ENCODE measurements at places on chromosomes 5 and 9.
A peak's percentile ranks its signal among the peaks of the same experiment; 100 is the strongest.

GRCh38 chr5:117065161-117065560, 490.5 kb upstream of the SEMA6A start:
- DNase-seq = peak; percentile 3

DNA sequence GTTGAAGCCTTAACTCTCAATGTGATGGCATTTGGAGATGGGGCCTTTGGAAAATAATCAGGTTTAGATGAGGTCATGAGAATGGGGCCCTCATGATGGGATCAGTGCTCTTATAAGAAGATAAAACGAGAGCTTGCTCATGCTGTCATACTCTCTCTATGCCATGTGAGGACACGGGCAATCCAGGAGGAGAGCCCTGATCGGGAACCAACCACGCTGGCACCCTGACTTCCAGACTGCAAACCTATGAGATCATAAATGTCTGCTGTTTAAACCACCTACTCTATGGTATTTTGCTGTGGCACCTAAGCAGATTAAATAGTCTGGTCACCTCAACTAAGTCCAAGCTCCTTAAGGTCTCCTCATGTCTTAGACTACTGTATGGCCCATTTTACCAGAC, 10.0 kb downstream of the HMGCS1 start:
- no peak for DNase-seq

DNA sequence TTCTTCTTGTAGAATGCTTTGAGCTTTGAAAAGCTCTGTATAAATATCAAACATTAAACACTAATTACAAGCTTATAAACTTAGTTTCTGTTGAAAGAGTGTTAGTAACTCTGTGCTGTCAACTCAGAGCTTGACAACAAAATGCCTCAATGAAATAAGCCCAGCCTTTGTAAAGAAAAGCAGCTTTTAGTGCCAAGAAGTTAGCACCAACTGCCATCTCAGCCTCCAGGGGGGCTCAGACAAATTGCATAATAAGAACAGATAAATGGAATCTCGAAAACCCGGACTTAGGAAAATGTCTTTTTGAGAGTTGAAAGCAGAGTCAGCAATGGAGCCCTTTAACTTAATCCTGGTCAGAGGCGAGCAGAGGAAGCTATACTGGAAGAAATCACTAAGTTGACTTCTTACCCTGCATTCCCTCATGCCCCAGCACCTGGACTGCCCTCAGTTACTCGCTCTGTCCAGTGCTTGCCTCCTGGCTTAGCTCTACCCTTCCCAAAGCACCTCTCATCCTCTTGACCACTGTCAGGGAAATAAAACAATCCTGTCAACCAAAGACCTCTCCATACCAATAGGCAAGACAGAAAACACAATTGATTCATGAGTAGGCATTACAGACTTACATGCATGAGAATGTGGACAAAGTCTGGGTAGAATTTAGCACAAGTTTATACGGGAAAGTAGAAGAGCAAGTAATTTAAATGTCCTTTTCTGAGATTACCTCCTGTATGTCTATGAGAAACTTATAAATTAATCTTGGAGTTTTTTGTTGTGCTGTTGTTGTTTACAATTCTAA, 352.7 kb downstream of the ZNF608 start:
- DNase-seq = no peak

GRCh38 chr5:10220248-10220647, 29.4 kb downstream of the ATPSCKMT start:
- no peak for DNase-seq

- DNase-seq = no peak
These were observed 38.5 kb downstream of the RAPGEF1 start for GRCh38 chr9:131701436-131701781.

DNA sequence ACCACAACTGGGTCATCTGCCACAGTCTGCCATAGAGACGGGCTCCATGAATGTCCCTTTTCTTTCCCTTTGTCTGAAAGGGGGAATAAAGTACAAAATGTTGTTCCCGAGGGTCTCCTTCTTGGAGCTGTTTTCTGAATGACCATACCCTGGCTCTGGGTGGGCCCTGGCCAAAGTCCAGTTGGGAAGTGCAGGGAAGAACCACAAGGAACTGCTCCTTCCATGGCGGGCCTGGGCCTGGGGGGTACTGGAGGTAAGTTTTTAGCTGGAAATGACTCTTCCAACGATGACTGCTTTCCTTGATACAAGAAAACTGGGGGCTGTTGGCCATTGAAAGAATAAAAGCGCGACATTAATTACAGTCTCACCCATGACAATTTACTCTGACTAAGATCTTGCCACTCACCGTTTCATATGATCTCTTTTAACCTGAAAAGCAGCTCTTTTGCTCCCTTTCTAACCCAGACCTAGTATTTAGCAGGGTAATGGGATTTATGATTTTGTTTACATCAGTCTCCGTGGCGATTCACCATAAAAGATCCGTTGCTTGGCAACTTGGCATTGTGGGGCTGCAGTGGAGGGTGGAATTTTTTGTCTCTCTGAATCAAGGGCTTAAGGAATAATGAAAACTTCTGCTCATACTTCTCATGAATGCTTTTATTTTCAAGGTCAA, 89.2 kb upstream of the PTCH1 start:
- no peak for DNase-seq

DNA sequence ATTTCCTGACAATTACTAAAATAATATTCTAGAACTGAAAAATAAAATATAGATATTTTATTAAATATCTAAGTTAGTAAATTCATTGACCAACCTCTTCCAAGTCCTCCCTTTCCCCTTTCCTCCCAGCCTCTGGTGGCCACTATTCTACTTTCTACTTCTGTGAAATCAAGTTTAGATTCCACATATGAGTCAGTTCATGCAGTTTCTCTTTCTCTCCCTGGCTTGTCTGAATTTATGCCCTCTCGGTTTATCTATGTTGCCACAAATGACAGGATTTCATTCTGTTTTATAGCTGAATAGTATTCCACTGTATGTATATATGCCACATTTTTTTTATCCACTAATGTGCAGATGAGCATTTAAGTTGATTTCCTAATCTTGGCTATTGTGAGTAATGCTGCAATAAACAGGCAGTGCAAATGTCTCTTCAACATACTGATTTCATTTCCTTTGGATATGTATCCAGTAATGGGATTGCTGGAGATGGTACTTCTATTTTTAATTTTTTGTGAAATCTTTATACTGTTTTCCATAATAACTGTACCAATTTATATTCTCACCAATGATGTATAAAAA, 52.3 kb downstream of the WDR36 start:
- no peak for DNase-seq

DNA sequence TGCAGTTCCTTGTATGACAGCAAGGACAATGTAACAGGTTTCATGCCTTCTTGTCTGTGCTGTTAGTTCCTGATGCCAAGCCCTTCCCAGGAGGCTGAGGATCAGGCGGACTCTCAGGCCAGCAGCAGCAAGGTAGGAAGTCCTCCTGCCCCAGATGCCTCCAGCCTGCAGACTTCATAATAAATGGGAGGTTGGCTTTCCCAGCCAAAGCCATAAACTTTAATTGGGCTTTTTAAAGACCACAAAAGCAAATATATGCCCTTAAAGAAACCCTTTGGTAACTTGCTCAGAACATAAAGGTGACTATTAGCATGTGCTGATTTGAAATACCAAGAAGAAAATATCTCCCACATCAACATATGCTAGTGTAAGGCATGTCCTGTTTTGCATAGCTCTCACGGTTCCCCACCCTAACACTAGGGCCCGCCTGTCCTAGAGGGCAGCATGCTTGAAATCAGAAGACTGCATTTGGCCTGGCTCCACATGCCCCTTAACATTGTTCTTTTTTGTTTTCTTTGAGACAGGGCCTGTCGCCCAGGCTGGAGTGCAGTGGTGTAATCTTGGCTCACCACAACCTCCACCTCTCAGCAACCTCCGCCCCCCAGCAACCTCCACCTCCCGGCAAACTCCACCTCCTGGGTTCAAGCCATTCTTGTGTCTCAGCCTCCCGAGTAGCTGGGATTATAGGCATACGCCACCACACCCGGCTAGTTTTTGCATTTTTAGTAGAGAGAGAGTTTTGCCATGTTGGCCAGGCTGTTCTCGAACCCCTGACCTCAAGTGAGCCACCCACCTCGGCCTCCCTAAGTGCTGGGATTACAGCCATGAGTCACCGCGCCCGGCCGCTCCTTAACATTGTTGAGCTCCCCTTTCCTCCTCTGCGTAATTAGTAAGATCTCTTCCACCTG, 44.6 kb upstream of the FCN1 start:
- no peak for DNase-seq

DNA sequence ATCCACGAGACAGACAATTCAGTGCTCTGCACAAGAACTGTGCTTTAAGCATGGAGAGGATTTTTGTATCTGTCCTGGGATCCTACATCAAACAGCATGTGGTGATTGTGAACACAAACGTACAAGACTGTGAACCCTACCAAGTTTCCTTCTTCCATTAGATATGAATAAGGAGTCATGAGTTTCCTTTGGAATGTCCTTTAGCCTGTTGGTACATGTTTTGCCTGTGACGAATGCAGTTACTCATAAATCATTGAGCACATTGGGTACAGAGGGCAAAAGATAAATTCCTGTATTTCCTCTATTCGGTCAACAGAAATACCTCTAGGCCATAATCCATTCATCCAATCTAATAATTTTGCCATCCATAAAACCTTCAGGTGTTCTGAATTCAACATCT, 61.5 kb downstream of the FXN start:
- DNase-seq = no peak

- DNase-seq = no peak
These were observed 1298.3 kb upstream of the WWC1 start for GRCh38 chr5:166992874-166993722.

- DNase-seq = no peak
These were observed 14.2 kb downstream of the NANS start for GRCh38 chr9:98070704-98071103.

GRCh38 chr9:5553211-5553610, 42.9 kb downstream of the PDCD1LG2 start:
- DNase-seq = no peak

- no peak for DNase-seq
These were observed 100.8 kb downstream of the COL23A1 start for GRCh38 chr5:178489271-178489976.

DNA sequence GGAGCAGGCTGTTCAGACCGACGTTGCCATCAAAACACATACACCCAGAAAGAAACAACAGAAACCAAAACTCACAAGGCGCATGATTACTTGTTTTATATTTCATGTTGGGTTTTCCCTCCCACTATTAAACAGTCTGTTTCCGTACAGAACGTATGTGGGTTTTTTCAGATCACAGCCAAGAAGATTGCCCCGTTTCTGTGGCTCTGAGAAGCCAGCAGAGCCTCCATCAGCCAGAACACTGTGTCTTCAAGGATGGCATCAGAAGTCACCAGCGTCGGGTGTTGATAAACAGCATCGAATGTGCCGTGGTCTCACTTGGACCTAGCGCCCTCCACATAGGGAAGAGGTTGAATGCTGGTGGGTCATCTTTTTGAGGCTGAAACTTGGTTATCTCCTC, 42.8 kb downstream of the FAM78A start:
- DNase-seq = no peak

DNA sequence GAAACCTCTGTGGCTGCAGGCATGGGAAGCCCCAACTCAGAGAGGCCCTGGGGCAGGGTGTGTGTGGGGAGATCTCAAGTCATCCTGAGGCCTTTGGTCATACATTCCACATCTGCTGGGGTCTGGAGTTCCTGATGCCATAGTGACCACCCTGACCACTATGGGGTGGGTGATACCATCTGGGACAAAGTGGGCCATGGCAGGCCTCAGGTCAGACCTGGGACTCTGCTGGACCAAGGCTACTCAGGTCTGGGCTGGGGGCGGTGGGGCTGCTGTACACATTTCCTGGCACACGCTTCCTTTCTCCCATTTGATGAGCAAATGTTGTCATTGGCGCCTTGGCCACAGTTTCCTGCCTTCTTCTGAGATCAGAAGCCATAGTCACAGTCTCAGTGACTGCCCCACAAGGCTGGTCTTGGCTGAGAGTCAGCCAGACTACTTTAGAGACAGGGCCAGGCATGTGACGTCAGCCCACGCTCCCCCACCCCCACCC, 15.1 kb upstream of the ACSL6 start:
- no peak for DNase-seq

DNA sequence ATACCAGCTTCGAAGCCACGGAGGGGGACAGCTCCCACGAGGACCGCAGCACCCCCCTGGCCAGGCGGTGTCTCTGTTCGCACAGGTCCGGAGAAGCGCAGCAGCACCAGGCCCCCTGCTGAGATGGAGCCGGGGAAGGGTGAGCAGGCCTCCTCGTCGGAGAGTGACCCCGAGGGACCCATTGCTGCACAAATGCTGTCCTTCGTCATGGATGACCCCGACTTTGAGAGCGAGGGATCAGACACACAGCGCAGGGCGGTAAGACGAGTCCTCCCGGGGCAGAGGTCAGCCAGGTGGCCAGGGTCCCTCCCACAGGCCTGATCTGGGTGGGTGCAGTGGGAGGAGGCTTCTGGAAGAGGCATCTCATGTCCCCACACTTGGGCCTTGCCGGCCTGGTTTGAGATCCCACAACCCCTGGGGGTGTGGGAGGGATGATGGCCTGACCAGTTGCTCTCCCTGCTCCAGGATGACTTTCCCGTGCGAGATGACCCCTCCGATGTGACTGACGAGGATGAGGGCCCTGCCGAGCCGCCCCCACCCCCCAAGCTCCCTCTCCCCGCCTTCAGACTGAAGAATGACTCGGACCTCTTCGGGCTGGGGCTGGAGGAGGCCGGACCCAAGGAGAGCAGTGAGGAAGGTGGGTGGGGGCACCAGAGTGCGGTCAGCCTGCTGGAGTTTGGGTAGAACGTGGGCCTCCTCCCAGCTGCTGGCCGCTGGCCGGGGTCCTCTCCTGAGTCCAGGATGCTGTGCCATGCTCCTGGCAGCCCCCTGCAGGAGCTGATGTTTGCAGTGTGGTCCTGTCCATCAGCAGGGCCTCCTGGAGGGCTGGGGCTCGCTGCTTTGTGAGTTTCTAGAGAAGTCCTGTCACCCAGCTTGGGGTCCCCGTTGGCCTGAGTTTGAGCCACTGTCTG, 2.8 kb upstream of the AJM1 start:
- no peak for DNase-seq

GRCh38 chr9:72353455-72354116, 11.4 kb downstream of the ZFAND5 start:
- DNase-seq = no peak

GRCh38 chr5:137320056-137321045, 178.8 kb downstream of the SPOCK1 start:
- DNase-seq = peak; percentile 32

DNA sequence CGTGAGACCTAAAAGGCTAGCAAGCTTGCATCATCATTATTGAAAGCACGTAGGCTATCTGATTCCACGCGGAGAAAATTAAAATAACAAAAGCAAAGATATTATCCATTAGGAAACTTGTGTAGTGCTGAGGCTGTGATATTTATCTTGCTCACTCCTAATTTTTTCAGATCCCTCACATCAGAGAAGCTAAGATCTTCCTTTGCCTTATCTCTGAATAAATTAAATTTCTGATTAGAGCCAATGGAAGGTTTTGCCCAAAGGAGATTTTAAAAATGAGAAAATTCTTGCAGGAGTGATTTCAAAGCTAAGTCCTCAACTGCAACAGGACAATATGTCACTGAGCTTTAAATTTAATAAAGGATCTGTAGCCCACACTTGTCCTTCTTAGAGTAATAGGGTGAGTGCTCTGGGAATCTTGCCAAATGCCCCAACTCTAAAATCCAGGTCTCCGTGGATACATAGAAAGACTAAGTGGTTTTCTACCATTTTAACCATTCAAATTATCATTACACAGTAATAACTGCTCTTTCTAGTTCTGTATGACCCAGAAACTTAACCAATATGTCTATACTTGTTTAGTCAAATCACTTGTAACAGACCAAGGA, 295.0 kb downstream of the CAAP1 start:
- DNase-seq = no peak

- DNase-seq = no peak
These were observed 139.7 kb downstream of the GNA14 start for GRCh38 chr9:77508396-77508795.

- DNase-seq = no peak
These were observed 260.8 kb downstream of the AUH start for GRCh38 chr9:91100878-91101450.

- no peak for DNase-seq
These were observed 37.0 kb downstream of the DMRTA1 start for GRCh38 chr9:22483528-22484070.
